ENCODE measurements at places on chromosomes 12 and 14.
A peak's percentile ranks its signal among the peaks of the same experiment; 100 is the strongest.

DNA sequence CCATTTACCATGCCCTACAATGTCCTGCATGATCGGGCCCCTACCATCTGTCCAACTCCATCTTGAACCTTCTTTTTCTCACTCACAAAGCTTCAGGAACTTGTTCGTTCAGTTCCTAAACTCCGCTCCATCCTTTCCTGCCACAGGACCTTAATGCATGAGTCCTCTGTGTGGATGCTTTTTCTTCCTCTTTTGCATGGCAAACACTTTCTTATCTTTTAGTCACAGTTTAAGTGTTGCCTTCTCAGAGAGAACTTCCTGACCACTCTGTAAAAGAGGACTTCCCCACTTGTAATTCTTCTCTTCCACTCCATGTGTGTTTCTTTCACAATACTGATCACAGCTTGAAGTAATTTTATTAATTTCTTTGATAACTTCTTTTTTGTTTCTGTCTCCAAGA lies 54.4 kb upstream of the ETV6 start:
- DNase-seq: no peak

DNA sequence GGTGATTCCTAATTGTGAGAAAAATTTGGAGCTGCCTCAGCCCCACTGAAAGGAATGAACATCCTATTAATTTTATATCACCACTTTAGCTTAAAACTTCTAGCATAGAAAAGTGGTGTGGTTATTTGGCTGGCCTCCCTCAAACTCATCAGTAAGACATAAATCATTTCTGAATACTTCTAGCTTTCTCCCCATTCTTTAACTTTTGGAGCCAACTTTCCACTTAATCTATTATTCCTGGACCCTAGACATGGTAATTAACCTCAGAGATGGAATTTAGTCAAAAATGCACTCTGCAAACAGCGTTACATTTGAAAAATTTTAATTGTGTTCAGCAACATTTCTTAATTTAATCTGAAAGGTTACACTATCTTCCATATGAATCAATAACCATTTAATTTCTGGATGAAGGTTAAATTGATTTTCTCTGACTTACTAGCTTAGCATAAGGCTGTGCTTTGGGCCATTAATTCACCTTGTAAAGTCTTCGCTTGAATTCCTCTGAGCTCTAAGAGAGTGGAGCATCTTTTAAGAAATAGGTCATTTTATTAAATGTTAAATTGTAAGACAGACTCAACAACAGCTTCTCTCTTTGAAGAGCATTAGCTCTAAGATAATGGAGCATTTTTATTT lies 753.6 kb upstream of the STXBP6 start:
- no peak for DNase-seq

GRCh38 chr14:32662211-32662610 lies 276.5 kb upstream of the NPAS3 start:
- no peak for DNase-seq

DNA sequence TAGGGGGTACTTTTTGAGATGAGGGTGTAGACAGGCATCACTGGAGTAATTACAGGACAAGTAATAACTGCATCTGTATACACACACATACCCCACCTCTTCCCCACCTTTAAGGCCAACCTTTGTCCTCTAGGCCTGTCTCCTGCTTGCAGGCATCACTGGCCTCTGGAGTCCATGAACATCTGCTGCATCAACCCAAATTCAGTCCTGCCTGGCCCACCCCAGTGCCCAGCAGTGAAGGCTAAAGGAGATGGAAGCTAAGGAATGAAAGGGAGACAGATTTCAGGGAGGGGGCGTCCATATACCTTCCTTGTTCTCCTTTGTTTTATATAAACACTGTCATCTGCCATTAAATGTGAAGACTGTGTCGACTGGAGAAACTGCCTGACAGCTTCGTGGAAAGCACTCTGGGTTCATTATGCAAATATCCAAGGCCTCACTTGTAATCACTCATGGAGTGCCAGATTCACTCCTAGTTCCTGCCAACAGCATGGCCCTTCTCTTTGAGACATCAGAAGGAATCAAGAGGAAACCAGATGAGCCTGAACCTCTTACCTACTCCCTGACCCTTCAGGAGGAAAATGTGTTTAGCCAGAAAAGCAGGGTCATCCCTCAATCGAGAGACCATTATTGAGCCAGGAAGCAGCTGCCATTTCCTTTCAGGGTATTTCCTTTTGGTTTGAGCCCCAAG lies 64.4 kb downstream of the SERPINA3 start:
- no peak for DNase-seq

GRCh38 chr12:125160281-125160955 lies 95.2 kb downstream of the AACS start:
- DNase-seq: no peak

GRCh38 chr12:98998697-98999299 lies 353.7 kb downstream of the APAF1 start:
- DNase-seq: no peak

DNA sequence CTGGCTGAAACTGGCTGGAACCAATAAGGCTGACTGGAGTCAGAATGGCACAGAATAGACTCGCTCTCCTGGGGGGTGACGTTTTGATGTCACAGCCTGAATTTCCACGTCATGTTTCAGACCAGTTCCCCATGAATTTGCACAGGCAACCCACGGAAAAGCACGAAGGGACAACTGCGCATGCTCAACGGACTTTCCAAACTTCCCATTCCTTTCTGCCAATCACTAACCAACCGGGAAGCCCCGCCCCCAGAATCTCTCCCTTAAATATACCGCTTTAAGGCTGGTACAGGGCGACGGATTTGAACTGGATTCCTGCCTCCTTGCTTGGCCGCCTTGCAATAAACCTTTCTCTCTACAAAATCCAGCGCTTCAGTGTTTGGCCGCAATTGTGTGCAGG lies 434.7 kb downstream of the APAF1 start:
- DNase-seq: no peak

- no peak for DNase-seq
Observed at GRCh38 chr12:95574799-95575452, 23.6 kb upstream of the USP44 start.

DNA sequence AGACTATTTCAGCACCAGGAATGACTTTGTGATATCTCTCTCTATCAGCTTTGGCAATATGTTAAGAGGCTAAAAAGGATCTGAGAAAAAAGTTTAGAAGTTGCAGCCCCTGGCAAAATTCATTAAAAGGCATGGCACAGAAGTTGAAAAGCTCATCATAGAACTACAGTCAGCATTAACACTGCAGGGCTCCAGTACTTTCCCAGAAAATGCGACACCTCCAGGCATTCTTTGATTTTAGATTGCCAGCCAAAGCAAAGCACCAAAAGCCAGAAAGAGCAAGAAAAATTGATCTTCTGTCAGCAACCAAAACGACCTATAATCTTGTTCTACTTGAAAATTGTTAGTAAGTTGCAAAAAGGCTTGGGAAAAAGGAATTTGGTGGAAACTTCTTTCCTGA lies 713.5 kb downstream of the FSCB start:
- DNase-seq: no peak

DNA sequence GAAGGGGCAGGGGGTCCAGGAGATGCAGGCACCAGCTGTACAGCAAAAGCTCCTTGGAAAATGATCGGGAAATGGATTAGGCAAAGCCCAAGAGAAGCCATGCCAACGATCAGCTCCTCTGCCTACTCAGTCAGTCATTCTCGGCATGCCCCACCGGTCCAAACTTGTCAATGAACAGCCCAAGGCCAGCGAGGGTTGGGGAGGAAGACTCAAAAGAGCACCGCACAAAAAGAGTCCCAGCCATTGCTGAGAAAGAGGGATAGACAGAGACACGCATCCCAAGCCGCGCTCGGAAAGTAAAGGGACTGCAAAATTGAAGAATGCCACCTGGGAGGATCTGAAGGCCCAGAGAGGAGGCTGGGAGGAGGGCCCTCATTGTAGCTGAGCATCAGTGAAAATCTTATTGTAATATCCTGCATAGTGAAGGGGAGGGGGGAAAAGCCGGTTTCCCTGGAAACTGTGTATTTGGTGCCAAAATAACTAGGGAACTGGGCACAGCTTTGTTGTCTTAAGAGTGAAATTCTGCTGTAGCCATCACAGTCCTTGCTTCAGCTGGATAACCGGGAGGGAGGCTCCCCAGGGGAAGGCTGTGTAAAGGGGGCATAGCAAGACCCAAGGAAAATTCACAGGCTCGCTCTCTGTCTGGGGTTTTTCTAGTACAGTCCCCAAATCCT lies 4.7 kb downstream of the KDM2B start:
- no peak for DNase-seq

- no peak for DNase-seq
Observed at GRCh38 chr12:123942238-123942653, 30.4 kb downstream of the CCDC92 start.

GRCh38 chr12:104454997-104455396 lies 1.8 kb upstream of the CHST11 start:
- DNase-seq: no peak

DNA sequence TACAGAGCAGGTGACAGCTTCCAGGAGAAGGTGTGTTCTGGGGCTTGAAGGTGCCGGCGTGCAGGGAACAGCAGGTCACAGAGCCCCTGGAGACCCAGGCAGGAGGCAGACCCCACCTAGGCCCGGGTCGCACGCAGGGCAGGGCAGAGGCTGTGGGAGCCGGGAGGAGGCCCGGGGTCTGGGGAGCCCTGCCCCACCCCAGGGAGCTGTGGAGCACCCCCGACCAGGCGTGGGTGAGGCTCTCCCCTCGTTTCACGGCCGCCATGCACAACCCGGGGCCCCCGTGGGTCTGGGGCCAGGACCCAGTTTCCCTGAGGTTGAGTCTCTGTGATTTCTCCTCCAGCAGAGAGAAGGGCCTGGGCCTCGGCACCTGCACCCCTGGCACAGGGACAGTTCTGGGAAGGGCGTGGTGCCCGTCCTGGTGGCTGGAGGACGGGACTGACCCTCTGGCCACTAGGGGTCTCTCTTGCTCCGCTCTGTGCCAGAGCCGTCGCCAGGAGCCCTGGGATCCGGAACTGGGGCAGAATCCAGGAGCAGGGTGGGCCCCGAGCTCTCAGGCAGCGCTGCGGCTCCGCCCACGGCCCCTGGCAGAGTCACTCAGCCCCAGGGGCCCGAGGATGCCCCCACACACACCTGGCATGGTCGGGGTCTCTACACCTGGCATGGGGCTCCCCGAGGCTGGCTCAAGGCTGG lies 75.2 kb upstream of the FBRSL1 start:
- DNase-seq: peak; percentile 86

DNA sequence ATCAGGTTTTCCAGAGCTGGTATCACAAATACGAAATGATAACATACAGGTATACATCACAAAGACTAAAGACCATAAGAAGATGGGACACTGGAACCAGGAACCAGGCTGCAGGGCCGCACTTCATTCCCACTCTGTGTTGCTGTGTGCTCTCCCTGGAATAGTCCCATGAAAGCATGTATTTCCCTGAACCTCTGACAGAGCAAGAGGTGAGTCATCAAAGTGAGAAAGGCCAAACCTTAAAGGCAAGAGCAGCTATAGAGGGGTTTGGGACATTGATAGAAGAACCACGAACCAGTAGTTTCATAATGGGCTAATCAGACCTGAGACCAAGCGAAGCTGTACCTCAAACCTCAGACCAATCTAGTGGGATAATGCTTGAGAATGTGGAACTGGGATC lies 283.0 kb upstream of the PRKD1 start:
- DNase-seq: no peak

GRCh38 chr12:121788176-121788818 lies 5.2 kb downstream of the RHOF start:
- no peak for DNase-seq

- no peak for DNase-seq
Observed at GRCh38 chr14:30225176-30225575, 297.5 kb upstream of the PRKD1 start.

- DNase-seq: no peak
Observed at GRCh38 chr12:94078736-94079509, 69.5 kb upstream of the PLXNC1 start.

- DNase-seq: no peak
Observed at GRCh38 chr12:46946137-46946536, 120.3 kb upstream of the SLC38A4 start.

DNA sequence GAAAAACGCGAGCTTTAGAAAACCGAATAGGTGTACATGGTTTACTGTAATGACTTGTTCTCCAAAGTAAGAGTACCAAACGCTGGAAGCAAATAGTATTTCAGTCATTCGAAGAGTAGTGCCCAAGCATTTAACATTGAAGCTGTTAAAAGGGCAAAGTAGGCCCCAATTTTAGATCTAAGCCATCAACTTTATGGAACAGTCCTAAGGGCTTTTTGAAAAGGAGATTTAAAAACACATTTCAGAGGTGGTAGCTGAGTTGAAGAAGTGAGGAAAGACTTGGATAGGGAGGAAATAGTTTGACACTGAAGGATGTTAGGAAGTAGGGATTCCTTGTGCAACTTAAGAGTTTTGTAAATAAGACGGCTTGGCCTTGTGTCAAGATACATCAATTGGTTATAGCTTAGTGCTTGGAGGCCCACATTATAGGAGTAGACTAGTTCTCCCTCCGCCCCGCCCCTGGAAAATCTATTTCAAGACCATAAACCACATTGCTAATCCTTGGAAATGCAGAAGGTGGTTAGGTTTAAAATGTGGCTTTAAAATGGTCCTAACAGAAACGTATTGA lies 783 bp upstream of the TUBA1B start:
- peak; percentile 11 for DNase-seq

DNA sequence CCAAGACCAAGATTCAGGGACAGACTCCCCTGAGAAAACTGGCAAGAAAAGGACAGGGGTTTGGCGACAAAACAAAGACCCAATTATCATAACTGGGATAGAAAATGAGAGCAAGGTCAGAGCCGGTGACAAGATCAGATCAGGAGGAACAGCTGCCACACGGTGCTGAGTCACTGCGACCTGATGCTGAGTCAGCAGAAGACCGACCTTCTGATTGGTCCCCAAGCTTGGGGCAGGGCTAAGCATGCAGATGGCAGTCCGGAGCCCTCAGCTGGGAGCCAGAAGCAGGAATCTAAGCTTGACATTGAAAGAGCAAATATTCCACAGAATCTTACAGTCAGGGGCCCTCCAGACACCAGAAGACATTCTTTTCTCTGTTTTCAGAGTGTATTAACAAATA lies 19.1 kb upstream of the ARMH4 start:
- DNase-seq: peak; percentile 39

- DNase-seq: no peak
Observed at GRCh38 chr12:53677016-53677799, 1.3 kb upstream of the ATP5MC2 start.

GRCh38 chr12:112518365-112518735 lies 99.6 kb downstream of the PTPN11 start:
- DNase-seq: no peak

GRCh38 chr12:66881386-66881785 lies 202.5 kb upstream of the GRIP1 start:
- no peak for DNase-seq

GRCh38 chr12:6383572-6384498 lies at the start of gene LTBR:
Gene LTBR, plus strand, starts transcription at chr12:6384162. Its CDS starts 197 bp downstream, at chr12:6384359.
- peak; percentile 43 for DNase-seq

GRCh38 chr12:89138048-89138852 lies 214.1 kb downstream of the DUSP6 start:
- peak; percentile 17 for DNase-seq
